H7 (cell line): ENCODE measurements at places on chromosomes 13 and 19. TPM values are rescaled to one million over a fixed set of nuclear protein-coding genes. Genes with fewer than 3 reads are reported as not detected.

Gene SWSAP1
- total RNA-seq, result 3.0 and 3.3 TPM in 2 replicates

Gene CACNG7
- 3.8 and 4.5 TPM in 2 replicates for total RNA-seq

Gene MIDN
- total RNA-seq, result 35.1 and 50.3 TPM in 2 replicates

Gene OR7E24
- not detected in 2 replicates for total RNA-seq

Gene CLEC17A
- not detected in 2 replicates for total RNA-seq

Gene KRTDAP
- 0.44 and 0.52 TPM in 2 replicates for total RNA-seq

Gene ZNF534
- not detected in 2 replicates for total RNA-seq

Gene ZNF575
- not detected in 2 replicates for total RNA-seq

Gene FGF22
- not detected in 2 replicates for total RNA-seq

Gene SLC10A2
- not detected in 2 replicates for total RNA-seq
